H9 (cell line): ENCODE measurements at places on chromosomes 2 and 18.

- peak; percentile 41 for DNase-seq
Observed at GRCh38 chr2:216281316-216281715, 91.0 kb downstream of the MARCHF4 start.

GRCh38 chr2:43223521-43224001 is 2.8 kb downstream of the ZFP36L2 start:
- DNase-seq, result no peak

DNA sequence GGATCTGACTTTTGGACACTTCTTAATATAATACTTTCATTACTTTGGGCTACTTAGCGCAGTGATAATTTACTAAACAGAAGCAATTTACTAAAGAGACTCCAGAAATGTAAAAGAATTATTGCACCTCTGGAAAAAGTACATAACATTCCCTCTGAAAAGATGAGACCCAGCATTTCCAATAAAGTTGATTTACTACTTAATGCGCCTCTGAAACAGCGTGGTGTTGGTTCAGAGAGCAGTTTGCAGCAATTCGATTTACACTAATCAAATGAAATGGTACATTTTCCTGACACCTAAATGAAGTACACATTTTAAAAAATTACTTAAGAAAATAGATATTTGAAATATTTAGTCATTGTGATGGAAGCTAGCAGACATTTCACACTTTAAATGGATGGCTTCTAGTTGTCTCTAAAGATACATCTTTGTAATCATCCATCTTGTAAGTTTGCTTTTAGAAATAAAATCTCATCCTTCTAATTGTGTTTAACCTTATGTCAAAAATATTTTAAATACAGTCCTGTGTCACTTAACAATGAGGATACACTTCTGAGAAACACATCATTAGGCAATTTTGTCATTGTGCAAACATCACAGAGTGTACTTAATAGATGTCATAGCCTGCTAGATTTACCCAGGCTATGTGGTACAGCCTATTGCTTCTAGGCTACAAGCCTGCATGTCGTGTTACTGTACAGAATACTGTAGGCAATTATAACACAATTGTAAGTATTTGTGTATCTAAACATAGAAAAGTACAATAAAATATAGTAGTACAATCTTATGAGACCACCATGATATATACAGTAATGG is 284.6 kb upstream of the UBE2E3 start:
- no peak for DNase-seq

DNA sequence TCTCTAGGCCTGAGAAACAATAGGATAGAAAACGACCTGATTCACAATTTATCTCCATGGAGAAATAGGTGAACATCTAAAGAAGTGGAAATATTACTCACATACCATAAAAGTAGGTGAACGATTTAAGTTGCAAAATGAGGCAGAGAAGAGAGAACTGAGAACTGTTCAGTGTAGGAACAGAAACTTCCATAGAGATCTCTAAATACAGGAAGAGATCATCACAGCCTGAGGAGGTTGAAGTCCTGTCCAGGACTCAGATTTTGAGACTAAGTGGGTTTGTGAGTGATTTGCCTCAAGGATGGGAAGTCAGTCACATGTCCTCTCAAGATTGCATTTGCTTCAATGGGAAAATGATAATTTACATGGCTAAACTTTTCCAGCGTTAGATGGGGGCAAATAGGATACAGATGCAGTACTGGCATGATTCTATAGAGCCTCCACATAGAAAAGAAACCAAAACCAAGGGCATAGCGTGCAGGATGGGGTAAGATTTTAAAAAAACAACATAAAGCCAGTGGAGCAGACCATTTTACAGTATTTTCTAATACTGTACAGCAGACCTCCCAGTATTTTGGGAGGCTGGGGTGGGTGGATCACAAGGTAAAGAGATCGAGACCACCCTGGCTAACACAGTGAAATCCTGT is 68.8 kb downstream of the MEP1B start:
- no peak for DNase-seq

DNA sequence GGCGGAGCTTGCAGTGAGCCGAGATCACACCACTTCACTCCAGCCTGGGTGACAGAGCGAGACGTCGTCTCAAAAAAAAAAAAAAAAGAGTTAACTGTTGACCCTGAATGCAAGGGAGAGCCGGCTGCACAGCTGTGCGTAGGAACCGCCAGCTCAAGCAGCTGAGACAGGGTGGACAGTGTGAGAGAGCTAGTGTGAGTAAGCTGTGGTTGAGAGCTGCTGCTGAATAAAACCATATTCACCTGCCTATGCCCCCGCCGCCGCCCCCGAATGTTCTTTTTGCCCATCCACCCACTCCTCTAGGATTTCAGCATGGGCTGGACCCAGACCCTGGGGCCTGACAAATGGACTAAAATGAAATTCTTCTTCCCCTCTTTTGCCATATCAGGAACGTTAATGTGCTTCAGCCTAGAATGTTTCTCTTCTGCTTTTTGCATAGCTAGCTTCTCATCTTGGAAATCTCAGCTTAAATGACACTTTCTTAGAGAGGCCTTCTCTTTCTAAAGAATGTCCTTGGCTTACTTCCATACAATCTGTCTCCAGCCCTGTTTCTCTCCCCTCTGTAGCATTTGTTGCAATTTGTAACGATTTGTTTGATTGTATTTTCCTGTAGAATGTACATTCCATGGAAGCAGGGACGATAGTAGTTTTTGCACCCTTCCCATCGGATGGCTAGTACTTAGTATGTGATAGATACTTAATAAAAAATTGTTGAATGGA is 142.7 kb downstream of the KLHL14 start:
- DNase-seq, result no peak

- DNase-seq, result peak; percentile 69
Observed at GRCh38 chr2:56185582-56186046, 1.8 kb downstream of the CCDC85A start.

DNA sequence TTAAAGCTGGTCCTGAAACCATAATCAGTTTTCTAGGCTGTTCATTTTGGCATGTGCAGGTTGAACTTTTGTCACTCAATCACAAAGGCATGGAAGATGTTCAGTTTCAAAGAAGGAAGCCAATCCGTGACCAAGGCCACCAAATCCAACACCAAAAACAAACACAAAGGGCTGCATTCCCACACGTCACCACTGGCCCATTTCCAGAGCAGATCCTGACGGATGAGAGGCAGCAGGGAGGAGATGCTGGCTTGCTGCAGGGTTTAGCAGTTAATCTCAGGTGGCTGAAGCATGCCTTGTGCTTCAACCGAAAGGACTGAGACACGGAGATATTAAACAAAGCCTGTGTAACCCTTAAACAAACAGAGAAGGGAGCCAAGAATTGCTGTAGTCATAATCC is 191.9 kb upstream of the CTAGE1 start:
- DNase-seq, result no peak

DNA sequence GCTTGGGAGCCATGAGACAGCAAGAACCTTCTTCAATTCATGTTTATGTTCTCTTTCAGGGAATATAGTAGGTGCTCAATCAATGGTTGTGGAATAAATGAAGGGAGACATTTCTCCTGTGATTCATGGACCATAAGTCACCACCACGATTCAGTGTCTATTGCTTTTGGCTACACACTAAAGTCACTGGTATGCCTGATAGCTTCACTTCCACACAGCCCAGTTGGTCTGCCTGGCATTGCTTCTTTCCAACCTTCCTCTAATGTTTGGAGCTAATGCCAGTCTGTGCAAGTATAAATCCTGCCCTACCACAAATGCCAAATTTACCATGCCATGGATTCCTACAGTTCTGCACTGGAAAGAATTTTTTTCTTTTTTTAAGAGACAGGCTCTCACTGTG is 1.3 kb upstream of the CXCR1 start:
- no peak for DNase-seq

DNA sequence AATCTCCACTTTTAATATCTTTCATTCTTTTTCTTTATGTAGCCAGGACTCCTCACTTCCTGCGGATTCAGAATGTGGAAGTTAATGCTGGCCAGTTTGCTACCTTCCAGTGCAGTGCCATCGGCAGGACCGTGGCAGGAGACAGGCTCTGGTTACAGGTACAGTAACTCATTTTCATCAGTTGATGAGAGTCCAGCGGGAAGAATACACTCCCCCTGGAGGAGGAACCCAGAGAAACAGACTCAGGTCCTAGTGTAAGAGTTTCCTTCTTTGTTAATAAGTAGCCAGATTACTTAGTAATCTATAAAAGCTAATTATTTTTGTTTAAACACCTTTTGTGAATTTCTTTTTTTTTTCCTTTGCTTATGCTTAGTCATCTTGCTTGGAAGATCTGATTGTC is 359.4 kb downstream of the PTPRM start:
- peak; percentile 43 for DNase-seq

DNA sequence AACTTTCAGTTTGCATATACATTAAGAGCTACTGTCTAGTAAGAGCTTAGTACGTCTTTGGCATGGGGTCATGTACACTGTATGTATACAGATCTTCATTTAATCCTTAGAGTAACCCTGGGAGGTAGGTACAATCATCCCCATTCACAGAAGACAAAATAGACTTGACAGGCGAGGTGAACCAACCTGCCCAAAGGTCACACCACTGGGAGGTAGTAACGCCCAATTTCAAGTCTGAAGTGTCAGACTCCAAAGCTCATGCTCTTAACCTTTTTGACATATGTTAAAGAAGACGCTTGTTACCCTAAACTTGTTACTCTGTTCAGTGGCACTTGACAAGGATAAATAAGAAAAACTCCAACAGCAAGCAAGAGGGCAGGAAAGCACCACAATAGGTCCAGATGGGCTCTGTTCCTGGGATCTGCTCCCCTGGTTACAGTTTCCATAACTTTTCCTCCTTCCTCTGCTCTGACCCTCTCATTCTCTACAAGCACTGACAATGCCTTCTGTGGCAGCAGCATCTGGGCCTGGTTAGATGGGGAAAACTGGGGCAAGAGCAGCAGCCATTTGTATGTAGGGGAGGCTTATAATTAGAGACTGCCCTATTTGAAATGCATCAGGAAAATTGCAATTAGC is 64.7 kb upstream of the SERTAD2 start:
- DNase-seq, result no peak

DNA sequence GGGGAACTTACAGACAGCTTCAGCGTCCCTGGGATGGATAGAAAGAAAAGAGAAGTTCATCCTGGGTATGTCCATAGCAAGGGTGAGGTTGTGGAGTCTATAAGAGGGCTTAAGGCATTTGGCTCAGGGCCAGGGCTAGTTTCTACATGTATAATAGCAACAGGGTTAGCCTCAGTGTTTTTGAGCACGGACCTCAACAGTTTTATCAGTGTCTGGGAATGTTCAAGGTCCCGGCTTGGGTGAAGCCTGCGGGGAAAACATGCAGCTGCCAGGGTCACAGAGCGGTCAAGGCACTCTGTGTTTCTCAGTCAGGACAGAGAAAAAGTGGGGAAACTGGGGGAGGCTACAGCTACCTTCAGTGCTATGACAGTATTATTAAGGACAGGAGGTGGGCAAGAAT is 427.7 kb upstream of the HS6ST1 start:
- DNase-seq, result no peak

DNA sequence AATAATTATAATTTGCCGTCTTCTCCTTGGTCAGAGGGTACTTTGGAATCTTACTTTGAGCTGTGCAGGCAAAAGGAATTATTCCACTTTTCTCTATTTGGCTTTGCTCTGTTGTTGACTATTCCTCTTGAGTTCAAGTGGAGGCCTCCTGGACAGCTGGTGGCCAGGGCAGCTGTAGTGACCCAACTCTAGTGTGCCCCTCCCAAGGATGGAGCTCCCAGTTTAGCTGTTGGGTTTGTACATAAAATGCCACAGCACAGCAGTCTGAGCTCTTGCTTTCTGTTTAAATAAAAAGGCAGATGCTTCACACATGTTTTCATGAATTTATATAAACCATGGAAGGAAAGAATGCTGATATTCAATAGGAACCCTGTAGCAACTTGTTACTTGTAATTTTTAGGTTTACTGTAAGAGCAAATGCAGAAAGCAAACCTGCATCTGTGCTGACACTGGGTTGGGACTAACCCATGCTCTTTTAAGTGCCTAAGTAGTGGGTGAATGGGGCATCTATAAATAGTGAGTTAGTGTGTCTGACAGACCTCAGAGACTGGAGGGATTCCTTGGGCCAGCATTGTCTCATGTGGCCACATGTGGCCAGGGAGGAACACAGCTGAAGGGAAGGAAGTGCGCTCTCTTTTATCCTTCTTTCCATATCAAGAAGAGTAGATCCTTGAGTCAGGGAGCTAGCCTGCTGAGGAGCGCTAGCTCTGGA is 121.8 kb downstream of the FHOD3 start:
- no peak for DNase-seq

DNA sequence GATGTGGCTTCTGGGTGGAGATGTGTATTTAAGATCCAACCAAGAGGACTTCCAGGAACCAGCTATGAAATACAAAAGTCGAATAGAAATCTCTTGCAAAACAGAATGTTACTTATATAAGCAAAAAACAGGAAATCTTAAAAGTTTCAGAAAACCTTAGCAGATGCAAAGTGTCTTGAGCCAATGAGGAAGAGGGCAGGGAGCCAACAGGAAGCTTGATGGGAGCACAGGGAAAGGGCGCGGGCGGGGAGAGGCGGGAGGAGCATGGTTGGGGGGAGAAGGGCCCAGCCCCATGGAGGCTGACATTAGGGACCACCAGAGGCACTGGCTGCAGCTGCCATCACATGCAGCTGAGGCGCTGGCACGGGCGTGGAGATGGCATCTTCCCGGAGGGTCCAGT is 203.3 kb downstream of the SNTG2 start:
- no peak for DNase-seq

DNA sequence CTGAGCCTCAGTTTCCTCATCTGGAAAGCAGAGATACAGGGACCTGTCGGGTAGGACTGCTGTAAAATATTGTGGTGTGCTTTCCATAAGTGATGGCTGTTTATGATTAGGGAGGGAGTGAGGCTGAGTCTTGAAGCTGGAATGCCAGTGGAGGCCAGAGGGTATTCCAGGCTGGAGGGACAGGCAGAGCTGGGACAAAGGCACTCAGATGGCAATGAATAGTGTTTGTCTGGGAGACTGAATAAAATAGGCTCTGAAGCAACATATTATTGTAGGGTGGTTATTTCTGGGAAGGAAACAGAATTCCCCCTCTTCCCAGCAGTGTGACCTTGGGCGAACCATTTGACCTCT is 120.7 kb downstream of the INHBB start:
- no peak for DNase-seq

- DNase-seq, result peak; percentile 37
Observed at GRCh38 chr2:201182650-201183364, at the start of gene CASP10. CASP10 (plus strand) TSS chr2:201183141; CDS start chr2:201185778, 2,637 bp downstream.

- DNase-seq, result no peak
Observed at GRCh38 chr2:173109253-173110188, 33.9 kb downstream of the MAP3K20 start.

DNA sequence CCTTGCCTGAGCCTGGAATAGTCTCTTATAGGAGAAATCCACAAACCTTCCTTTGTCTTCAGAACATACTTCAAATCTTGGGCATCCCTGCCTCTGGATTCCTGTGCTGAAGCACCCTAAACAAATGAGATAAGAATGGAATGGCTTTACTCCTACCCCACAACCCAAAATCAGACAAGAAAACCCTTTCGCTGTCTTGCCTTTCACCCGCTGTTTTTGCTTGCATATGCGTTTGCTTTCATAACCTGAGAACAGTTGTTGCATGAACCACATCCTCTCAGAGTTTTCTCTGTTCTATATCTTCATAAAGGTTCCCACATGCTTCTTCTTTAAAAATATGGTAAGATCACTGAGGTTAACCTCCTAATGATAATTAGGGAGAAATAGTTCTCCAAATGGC is 132.1 kb upstream of the MAP3K20 start:
- no peak for DNase-seq

- DNase-seq, result no peak
Observed at GRCh38 chr2:234133004-234133403, 82.5 kb downstream of the SPP2 start.
